ENCODE measurements at places on chromosomes 16 and 17. TPM values are rescaled to one million over a fixed set of nuclear protein-coding genes. Genes with fewer than 3 reads are reported as not detected.

DNA sequence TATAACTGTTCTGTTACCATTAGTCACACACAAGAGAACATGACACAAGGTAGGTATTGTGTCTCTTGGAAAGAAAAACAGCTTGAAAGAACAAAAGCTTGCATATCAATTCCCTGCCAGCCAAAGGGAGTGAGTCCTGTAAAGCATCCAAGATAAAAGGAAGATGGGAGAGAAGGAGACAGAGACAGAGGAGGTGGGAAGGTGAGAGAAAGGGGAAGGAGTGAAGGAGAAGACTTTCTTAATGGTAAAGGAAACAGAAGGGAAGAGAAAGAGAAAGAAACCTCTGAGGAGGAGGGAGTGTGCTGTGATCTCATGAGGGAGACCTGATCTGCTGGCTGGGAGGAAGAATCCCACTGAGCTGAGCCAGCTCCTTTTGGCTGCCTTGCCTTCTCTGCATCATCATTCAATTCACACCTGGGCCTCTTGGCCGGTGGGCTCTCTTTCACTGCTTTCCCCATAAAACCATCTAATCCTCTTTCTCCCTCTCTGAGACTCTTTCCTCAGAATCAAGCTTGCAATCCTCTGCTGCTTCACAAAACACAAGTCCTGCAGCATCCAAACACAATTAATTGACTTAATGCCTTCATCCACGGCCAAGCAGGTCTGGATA, 271.6 kb downstream of the ABCC12 start:
- no peak overlapping the region for H3K27ac ChIP-seq
- no peaks in the 10 kb centered on the region for H3K4me1 ChIP-seq
- H3K36me3 ChIP-seq = no peaks in the 10 kb centered on the region
- DNase-seq = no peak

SOST gene
- total RNA-seq = not detected

NAGLU gene
- total RNA-seq = 49.6 TPM

PERCC1 gene
- not detected for total RNA-seq

CACNB1 gene
- total RNA-seq = 17.7 TPM

C1QTNF1 gene
- total RNA-seq = 41.5 TPM

All from ovary (tissue), 10 donors.